ENCODE measurements at places on chromosomes 2 and 18.
A peak's percentile ranks its signal among the peaks of the same experiment; 100 is the strongest.

DNA sequence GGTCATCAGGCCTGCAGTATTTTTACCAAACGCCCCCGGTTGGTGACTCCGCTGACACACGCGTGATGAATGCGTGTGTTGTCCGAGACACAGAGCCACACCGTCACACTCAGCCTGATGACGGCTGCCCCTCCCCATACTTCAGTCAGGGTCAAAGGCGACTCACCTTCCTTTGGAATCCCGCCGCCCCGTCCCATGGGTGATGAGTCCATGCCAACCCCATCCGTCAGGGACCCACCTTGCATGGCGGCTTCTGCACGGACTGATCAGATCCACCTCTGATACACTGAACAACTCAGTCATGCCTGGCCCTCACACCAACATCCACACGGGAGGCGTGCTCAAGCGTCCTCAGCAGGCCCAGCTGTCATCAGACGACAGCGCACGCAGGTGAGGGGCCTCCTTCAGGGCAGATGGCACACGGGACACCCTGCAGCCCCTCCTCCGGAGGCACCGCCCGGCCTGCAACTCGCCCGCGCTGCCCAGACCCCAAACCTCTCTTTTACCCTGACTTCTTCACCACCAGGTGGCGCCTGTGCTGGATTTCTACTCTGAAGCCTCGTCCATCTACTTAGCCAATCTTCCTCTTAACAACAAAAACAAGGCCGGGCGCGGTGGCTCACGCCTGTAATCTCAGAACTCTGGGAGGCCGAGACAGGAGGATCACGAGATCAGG is 89.2 kb downstream of the ZNF516 start:
- peak; percentile 26 for DNase-seq

GRCh38 chr2:160703648-160704585 is 210.3 kb upstream of the RBMS1 start:
- peak; percentile 19 for DNase-seq

GRCh38 chr2:219400562-219400961 is 12.8 kb upstream of the DNPEP start:
- no peak for DNase-seq

GRCh38 chr2:195368249-195369217 is 288.5 kb upstream of the SLC39A10 start:
- DNase-seq: no peak

DNA sequence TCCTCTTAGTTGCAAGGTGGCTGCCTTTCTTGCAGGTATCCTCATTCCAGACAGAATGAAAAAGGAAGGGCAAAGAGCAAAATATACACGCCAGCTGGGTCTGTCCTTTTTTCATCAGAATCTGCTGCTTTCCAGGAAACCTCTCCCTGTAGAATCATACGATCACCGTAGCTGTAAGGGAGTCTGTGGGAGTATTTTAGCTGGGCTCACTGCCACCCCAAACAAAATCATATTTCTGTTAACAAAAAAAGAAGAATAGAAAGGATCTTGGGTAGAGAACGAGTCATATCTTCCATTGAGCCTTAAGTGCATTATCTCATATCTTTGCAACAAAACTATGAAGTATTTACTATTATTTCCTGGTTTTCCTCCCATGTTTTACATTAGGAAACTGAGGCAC is 15.0 kb upstream of the TANC1 start:
- DNase-seq: no peak

DNA sequence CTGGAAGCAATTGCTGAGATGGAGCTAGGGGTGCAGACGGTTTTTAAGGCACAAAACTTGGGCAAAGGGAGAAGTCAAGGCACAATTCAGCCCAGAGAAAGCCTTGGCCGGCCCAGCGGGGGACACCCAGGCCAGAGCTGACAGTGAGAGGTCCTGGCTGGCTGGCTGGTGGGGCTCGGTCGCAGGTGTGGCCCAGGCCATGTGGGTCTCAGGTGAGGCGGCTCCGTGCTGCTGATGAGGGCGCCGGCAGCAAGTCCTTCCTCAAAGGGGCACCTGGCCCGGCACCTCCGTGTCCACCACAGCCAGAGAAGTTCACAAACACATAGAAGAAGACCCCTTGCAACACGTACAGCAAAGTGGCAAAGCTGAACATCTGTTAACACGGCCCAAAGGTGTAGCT is 54.2 kb upstream of the LDLRAD4 start:
- no peak for DNase-seq

DNA sequence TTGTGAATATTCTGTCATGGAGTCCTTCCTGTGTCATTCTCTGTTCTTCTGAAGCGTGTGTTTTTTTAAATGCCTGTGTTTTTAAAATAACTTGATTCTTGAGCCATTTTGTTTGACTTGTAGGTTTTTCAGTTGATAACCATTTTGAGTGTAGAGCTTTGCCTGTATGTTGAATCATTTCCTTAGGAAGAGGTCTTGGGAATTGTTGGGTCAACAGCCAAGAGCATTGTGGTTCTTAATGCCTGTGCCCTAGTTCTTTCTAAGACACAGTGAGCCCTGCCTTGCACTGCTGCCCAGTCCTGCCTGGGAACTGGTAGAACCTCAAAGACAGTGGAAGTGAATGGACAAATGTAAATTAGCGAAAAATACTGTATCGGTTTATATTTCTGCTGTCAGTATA is 25.9 kb downstream of the RAB12 start:
- peak; percentile 3 for DNase-seq

- peak; percentile 57 for DNase-seq
These were observed 116.6 kb downstream of the ATL2 start for GRCh38 chr2:38260469-38260868.

DNA sequence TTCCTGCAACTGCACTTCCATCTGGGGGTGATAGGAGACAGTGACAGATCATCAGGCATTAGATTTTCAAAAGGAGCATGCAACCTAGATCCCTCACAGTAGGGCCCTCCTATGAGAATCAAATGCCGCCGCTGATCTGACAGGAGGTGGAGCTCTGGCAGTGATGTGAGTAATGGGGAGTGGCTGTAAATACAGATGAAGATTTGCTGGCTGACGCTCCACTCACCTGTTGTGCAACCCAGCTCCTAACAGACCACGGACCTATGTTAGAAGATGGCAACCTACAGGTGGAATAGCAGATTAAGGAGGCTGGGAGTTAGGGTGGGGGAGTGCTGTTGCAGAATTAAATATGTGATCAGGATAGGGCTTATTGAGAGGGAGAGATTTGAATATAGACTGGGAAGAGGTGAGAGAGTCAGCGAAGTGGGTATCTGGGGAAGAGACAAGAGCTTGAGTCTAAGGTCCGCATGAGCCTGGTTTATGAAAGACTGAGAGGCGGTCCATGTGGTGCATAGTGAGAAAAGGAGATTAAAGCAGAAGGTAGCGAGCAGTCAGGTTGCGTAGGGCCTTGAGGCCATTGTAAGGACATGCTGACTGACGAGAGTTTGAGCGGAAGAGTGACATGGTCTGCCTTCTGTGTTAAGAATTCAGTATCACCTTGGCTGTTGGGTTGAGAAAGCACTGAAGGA is 31.3 kb upstream of the TOGARAM2 start:
- DNase-seq: no peak

- no peak for DNase-seq
These were observed 134.8 kb downstream of the DDX1 start for GRCh38 chr2:15726321-15727057.

DNA sequence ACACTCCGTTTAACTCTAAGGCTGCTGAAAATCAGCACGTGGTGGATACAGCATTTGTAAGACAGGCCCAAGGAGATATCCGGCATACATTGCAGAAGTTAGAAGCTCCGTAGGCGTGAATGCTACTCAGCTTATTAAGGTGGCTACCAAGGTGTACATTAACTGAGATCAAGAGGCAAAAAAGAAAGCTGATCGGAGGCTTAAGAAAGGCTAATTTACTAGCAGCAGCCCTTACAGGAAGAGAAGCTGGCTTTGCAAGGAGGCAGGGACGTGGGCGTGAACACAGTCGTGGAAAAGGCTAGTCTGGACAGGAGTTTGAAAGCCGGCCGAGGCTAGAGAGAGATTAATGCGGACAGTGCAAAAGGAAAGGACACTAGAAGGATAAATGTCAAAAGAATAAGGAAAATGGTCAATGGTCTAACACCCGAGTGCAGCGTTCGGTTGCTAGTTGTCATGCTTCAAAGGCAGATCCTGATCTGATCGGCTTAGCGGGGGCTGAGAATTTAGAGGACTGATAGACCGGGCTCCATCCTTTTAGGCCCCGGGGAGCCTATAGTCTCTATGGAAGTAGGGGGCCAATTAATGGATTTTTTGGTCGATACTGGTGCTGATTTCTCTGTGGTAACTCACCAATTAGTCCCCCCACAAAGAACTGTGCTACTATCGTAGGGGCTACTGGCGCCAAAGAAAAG is 45.6 kb upstream of the SELENOI start:
- peak; percentile 37 for DNase-seq

DNA sequence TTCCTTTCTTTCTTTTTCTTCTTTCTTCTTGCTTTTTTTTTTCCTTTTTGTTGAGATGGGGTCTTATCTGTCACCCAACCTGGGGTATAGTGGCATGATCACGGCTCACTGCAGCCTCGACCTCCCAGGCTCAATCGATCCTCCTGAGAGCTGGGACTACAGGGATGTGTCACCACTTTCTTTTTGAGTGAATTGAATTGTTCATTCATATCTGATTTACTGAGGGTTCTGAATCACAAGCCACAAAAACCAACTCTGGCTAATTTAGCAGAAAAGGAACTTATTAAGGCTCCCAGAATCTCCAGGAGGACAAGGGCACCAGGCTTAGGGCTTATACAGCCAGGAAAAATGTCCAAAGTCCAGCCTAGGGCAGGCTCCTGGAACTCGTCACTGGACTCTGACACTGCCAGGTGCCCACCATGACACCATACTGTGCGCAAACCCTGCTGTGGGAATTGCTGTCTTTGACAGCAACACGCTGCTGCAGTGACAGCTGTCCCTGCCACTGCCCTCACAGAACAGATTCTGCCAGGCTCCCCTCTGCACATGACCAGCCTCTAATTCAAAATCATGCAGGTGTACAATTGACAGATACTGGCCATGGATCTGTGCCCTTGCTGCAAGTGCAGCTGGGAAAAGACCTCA is 42.9 kb upstream of the EML6 start:
- peak; percentile 53 for DNase-seq

DNA sequence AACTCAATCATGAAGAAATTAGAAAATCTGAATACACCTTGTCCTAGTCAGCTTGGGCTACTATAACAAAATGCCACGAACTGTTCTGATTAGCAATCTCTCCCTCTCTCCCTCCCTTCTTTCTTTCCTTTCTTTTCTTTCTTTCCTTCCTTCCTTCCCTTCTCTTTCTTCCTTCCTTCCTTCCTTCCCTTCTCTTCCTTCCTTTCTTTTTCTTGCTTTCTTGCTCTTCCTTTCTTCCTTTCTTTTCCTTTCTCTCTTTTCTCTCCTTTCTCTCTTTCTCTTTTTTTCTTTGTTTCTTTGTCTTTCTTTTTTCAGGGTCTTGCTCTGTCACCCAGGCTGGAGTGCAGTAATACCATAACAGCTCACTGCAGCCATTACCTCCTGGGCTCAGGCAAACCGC is 23.6 kb upstream of the EMILIN2 start:
- no peak for DNase-seq

- no peak for DNase-seq
These were observed 105.6 kb downstream of the HNRNPLL start for GRCh38 chr2:38496927-38497669.

- DNase-seq: peak; percentile 70
These were observed 245.8 kb upstream of the SLC39A10 start for GRCh38 chr2:195411219-195411687.

- no peak for DNase-seq
These were observed 12.9 kb upstream of the MAPRE3 start for GRCh38 chr2:26957534-26957933.

Measured in LHCN-M2 (cell line).